ENCODE measurements at places on chromosomes 3 and 15. TPM values are rescaled to one million over a fixed set of nuclear protein-coding genes. Genes with fewer than 3 reads are reported as not detected.

DNA sequence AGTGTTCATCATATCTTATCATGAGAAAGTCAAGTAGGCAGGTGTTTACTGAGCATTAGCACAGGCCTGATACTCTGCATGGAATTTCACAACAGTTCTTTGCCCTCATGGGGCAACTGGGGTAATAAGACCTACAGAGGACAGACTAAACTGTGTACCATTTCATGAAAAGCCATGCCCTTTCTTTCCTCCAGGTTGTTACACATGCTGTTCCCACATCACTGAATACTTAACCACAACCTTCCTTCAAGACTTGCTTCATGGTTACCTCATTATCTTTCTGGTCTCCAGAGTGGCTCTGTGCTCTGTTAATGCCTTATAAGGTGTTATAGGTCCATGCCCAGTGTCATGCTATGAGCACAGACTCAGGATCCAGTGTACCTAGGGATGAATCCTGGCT lies 28.2 kb upstream of the RSL24D1 start:
- peaks cover 68% of the 10 kb centered on the region for H3K4me1 ChIP-seq
- H3K27ac ChIP-seq, result peak overlapping the region; percentile 79
- no peak for DNase-seq
- H3K4me3 ChIP-seq, result no peak overlapping the region

GOLGA8S gene
- total RNA-seq, result 0.07 TPM

- H3K27me3 ChIP-seq, result no peaks in the 10 kb centered on the region
- DNase-seq, result no peak
- no peaks in the 10 kb centered on the region for H3K4me1 ChIP-seq
Measured at GRCh38 chr15:32956711-32957110, 237.8 kb downstream of the FMN1 start.

- no peak for DNase-seq
- peaks cover 5% of the 10 kb centered on the region for H3K36me3 ChIP-seq
- H3K27ac ChIP-seq, result no peak overlapping the region
- no peak overlapping the region for H3K4me3 ChIP-seq
- H3K27me3 ChIP-seq, result no peaks in the 10 kb centered on the region
Measured at GRCh38 chr15:52350423-52350822, 54.8 kb upstream of the MYO5C start.

DNA sequence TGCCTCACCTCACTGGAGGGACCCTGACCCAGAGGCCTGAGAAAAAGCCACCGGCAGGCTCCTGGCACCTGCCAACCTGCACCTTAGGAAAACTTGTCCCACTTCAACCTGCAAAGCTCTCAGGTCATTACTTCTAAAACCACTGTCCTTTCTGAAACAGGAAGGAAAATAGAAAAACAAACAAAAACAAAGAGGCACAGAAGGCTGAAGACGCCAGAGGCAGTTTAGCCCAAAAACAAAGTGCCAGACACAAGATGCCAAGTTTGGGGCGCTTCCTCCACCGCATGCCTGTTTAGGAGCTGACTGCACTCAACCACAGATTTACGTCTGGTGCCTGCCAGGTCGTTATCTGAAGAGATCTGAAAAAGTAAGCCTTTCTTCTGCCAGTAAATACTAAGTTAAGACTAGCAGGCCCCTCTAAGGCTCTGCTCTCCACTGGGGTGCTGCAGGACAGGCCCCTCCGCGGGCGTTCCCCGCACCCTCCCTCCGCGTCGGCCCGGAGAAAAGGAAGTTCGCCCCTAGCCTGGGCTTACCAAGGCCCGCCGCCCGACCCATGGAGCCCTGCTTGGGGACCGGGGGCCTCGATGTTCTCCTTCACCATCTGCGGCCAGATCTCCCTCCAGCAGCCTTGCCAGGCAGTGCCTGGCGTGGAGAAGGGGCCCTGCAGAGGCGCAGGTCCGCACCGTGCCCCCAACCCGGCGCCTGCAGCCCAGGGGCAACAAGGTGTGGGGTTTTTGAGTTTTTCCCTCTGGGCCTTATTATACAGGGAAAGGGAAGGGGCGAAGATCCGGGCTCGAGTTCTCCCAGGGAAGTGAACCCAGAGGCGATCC lies 1.3 kb downstream of the GOLGA8A start:
- peak; percentile 7 for DNase-seq
- no peaks in the 10 kb centered on the region for H3K27me3 ChIP-seq
- no peak overlapping the region for H3K27ac ChIP-seq
- H3K36me3 ChIP-seq, result no peaks in the 10 kb centered on the region
- peaks cover 24% of the 10 kb centered on the region for H3K4me1 ChIP-seq

C3orf62 gene
- 7.0 TPM for total RNA-seq

BSN gene
- 0.17 TPM for total RNA-seq

DNA sequence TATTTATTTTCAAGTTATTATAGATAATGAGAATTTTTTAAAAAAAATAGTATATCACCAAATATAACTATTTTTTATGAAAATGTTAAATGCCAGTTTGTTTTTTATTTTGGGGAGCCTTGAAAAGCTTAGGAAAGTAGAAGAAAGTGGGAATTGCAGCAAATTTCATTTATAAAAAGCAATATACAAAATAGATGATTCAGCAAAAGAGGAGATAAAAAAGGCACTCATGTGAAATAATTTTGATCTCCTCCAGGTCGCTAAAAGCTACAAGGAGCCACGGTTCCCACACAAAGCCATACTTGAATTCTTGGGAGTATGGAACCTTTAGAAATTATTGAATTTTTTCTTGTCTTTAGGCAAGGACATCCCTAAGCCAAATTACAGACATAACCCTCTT lies 625.0 kb upstream of the SGO1 start:
- H3K4me3 ChIP-seq, result no peak overlapping the region
- no peak overlapping the region for H3K27ac ChIP-seq
- no peak for DNase-seq
- peaks cover 4% of the 10 kb centered on the region for H3K36me3 ChIP-seq

DNA sequence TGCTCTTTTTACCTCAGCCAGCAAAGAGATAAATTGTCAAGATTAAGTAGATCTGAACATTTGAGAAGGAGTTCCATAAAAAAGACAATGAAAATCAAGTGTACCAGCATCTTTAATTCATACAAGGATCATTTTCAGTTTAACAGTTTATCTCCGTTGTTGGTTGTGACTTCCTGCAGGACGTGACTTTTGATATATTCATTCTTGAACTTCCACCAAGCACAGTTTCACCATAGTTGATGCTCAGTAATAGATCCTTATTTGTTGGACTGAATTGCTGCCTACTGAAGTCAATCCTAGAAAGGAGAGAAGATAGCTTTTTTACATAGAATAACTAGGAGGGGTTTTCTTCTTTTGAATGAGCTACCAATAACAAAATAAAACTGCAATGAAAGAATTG lies 408.2 kb downstream of the LPP start:
- peaks cover 22% of the 10 kb centered on the region for H3K4me1 ChIP-seq
- H3K27me3 ChIP-seq, result no peaks in the 10 kb centered on the region
- H3K27ac ChIP-seq, result no peak overlapping the region
- H3K4me3 ChIP-seq, result peak overlapping the region; percentile 1

DNA sequence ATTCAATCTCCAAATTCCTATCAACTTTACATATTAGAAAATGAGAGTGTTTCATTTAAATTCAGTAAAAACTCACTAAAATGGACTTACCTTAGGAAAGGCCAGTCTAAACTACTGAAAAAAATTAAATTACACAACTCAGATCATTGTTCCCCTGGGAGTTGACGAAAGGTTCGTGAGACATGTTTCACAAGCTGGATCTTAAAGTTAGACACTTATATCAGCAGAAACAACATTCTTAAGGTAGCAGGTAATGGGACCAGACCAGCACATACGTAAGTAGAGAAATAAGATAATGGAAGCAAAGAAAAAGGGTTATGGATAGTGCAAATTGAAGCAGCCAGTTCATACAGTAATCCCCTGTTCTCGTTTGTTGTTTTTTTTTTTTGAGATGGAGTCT lies 8.9 kb downstream of the RFX7 start:
- no peak for DNase-seq
- H3K36me3 ChIP-seq, result peaks cover 47% of the 10 kb centered on the region
- no peak overlapping the region for H3K27ac ChIP-seq
- H3K4me3 ChIP-seq, result no peak overlapping the region
- no peaks in the 10 kb centered on the region for H3K27me3 ChIP-seq
- H3K4me1 ChIP-seq, result peaks cover 47% of the 10 kb centered on the region

GRCh38 chr3:182967218-182968204 lies 12.8 kb downstream of the DCUN1D1 start:
- peak overlapping the region; percentile 85 for H3K27ac ChIP-seq
- DNase-seq, result no peak
- H3K36me3 ChIP-seq, result peaks cover 1% of the 10 kb centered on the region
- peaks cover 63% of the 10 kb centered on the region for H3K4me1 ChIP-seq
- H3K27me3 ChIP-seq, result no peaks in the 10 kb centered on the region
- peak overlapping the region; percentile 46 for H3K4me3 ChIP-seq

DNA sequence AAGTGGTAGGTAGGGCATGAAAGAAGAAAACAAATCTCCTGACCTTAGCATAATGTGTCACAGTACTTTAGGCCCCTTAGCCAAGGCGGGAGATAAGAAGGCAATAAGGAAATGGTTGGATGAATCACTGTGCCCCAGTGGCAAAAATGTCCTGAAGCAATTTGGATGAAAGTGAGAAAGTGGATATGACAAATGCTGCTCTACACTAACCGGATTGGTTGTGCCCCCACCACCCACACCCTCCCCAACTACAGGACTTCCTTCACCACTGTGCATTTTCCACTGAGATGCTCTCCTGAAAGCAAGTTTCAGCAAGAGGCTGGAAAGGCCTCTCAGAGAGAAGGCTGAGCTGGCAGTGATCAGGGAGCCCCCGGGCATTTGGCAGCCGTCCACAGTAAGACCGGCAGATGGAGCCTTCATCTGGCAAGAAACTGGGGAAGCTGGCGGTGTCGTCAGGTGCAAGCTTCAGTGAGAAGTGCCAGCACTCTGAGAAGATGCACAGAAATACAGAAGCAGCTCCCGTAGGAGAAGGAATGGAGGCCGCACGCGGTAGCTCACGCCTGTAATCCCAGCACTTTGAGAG lies 63.8 kb downstream of the ATP1B3 start:
- no peak overlapping the region for H3K27ac ChIP-seq
- H3K4me1 ChIP-seq, result peaks cover 25% of the 10 kb centered on the region
- peak overlapping the region; percentile 54 for H3K4me3 ChIP-seq
- no peaks in the 10 kb centered on the region for H3K36me3 ChIP-seq

DNA sequence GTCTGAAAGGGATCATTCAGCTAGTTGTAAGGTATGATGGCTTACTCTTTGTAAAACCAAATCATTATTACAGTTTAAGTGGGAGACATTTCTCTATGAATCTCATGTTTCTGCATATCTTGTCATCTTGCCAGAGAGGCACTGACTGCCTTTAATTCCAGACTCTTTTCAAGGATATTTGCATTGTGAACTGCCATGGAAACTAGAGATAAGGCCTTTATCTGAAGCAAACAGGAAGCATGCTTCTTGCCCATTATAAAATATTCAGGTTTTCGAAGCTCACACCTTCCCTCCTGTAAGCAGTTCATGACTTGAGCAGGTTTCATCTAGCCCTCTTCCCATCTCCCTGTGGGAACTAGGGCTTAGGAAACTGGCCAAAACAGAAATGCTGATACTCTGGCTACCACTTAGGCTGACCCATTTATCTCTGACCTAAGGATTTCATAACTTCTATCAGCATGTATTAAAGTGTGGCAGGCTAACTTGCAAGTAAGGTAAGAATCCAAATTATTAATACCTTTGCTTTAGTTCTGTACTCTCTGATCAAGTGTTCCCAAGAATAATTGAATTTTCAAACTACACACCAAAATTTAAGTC lies 326.6 kb upstream of the ALCAM start:
- no peak for DNase-seq
- no peaks in the 10 kb centered on the region for H3K36me3 ChIP-seq

RASL12 gene
- total RNA-seq, result not detected

GRCh38 chr3:129571605-129572547 lies 28.9 kb downstream of the H1-8 start:
- H3K27me3 ChIP-seq, result no peaks in the 10 kb centered on the region
- H3K27ac ChIP-seq, result no peak overlapping the region
- no peak overlapping the region for H3K4me3 ChIP-seq

DNA sequence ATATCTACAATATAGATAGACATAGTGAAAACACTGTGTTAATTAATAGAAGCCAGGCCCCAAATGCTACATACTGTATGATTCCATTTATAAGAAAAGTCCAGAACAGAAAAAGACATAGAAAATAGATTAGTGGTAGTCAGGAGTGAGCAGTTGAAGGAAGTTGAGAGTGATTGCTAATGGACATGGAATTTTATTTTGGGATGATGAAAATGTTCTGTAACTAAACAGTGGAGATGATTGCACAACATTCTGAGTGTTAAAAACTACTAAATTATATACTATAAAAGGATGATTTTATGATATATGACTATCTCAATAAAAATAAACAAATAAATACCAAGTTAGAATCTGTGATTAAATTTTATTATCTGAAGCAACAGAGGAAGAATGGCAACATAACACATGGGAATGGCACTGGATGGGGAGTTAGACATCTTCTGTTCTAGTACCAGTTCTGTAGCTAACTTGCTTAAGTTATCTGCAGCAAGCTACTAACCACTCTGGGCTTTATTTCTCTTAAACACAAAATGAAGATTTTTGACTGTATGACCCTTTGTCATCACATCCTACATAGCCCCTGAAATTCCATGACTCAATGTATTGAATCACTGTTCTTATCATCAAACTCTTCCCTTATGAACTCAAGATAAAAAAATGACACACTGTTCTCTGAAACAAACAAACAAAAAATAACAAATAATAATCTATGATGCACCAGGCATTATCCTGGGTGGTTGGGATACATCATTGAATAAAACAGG lies 612.7 kb downstream of the TBL1XR1 start:
- H3K4me1 ChIP-seq, result no peaks in the 10 kb centered on the region
- no peak for DNase-seq
- no peaks in the 10 kb centered on the region for H3K36me3 ChIP-seq
- H3K27me3 ChIP-seq, result no peaks in the 10 kb centered on the region

MYO5C gene
- total RNA-seq, result 1.6 TPM

GATA2 gene
- 2.9 TPM for total RNA-seq

DNA sequence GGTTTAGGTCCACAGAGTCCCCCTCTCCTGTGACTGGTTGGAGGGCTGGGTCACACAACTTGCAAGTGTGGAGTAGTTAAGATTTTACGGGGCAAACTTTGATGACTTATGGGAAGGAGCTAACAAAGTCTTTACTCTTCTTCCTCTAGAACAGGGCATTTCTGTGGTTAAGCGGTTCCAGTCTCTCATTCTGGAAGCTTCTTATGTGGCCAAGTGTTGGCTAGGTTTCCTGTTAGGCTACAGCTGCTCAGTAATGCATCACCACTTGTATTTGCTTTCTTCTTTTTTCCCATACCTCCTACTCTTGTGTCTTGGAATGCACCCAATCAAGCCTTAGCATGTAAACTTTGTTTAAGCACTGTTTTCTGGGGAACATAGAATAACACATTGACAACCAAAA lies 100.6 kb upstream of the PLAAT1 start:
- H3K27me3 ChIP-seq, result peaks cover 6% of the 10 kb centered on the region
- no peak overlapping the region for H3K4me3 ChIP-seq
- no peak overlapping the region for H3K27ac ChIP-seq
- DNase-seq, result no peak
- no peaks in the 10 kb centered on the region for H3K4me1 ChIP-seq

C3orf85 gene
- not detected for total RNA-seq

- no peak overlapping the region for H3K4me3 ChIP-seq
- peaks cover 28% of the 10 kb centered on the region for H3K4me1 ChIP-seq
- DNase-seq, result no peak
- H3K27me3 ChIP-seq, result peaks cover 41% of the 10 kb centered on the region
- no peaks in the 10 kb centered on the region for H3K36me3 ChIP-seq
- no peak overlapping the region for H3K27ac ChIP-seq
Measured at GRCh38 chr3:168091941-168092340, 3.8 kb downstream of the GOLIM4 start.

Measured in activated T-cell treated with anti-CD3 and anti-CD28 coated beads, Interleukin-2, amount 50 U/mL, for 72 hours (primary cell).